Brain (organoid and tissue), 16 donors: ENCODE measurements at places on chromosomes 5 and 9. TPM values are rescaled to one million over a fixed set of nuclear protein-coding genes. Genes with fewer than 3 reads are reported as not detected.

The LCN9 gene
- polyA plus RNA-seq = not detected

The LECT2 gene
- polyA plus RNA-seq = not detected

The CCDC171 gene
- polyA plus RNA-seq = 3.9 TPM

The NEUROG1 gene
- 22.3 TPM for polyA plus RNA-seq

The ANKRD55 gene
- 0.48 TPM for polyA plus RNA-seq

The MED10 gene
- polyA plus RNA-seq = 34.8 TPM

The PHF2 gene
- polyA plus RNA-seq = 63.6 TPM

The PPP2R2B gene
- 36.2 TPM for polyA plus RNA-seq

The INSL4 gene
- not detected for polyA plus RNA-seq

The IL13 gene
- polyA plus RNA-seq = not detected

The FST gene
- polyA plus RNA-seq = not detected

The PCDHGB4 gene
- polyA plus RNA-seq = 0.73 TPM

The KLHL9 gene
- 10.6 TPM for polyA plus RNA-seq

The SOX30 gene
- not detected for polyA plus RNA-seq

The CD74 gene
- 333 TPM for polyA plus RNA-seq

The IFNB1 gene
- polyA plus RNA-seq = not detected

The NUTM2G gene
- polyA plus RNA-seq = not detected

The DBH gene
- polyA plus RNA-seq = 4.9 TPM

The CFAP77 gene
- polyA plus RNA-seq = 15.2 TPM

The KIF4B gene
- not detected for polyA plus RNA-seq

The SSNA1 gene
- polyA plus RNA-seq = 173 TPM

The HAUS6 gene
- polyA plus RNA-seq = 5.6 TPM

The KCNMB1 gene
- 0.42 TPM for polyA plus RNA-seq

The ZNF346 gene
- polyA plus RNA-seq = 16.9 TPM

The CDK5RAP2 gene
- 74.1 TPM for polyA plus RNA-seq

The CENPH gene
- polyA plus RNA-seq = 38.0 TPM

The LMX1B gene
- not detected for polyA plus RNA-seq

The ZNF189 gene
- polyA plus RNA-seq = 14.4 TPM

The DMRTA1 gene
- 0.48 TPM for polyA plus RNA-seq

The C9orf50 gene
- 3.5 TPM for polyA plus RNA-seq

The BTNL8 gene
- 0.42 TPM for polyA plus RNA-seq

The HTR4 gene
- not detected for polyA plus RNA-seq

The PPP1R26 gene
- polyA plus RNA-seq = 20.1 TPM

The EGFLAM gene
- 1.9 TPM for polyA plus RNA-seq

The CYLC2 gene
- polyA plus RNA-seq = not detected

The PSMB7 gene
- polyA plus RNA-seq = 525 TPM

The INSYN2B gene
- polyA plus RNA-seq = 1.0 TPM

The PCDHGC3 gene
- polyA plus RNA-seq = 246 TPM

The IQGAP2 gene
- polyA plus RNA-seq = 0.39 TPM

The FOXD4L3 gene
- polyA plus RNA-seq = not detected

The DDX4 gene
- not detected for polyA plus RNA-seq

The EIF4E1B gene
- 0.81 TPM for polyA plus RNA-seq

The SNX18 gene
- 4.9 TPM for polyA plus RNA-seq

The GDA gene
- 10.5 TPM for polyA plus RNA-seq

The TPPP gene
- polyA plus RNA-seq = 110 TPM

The NFIB gene
- polyA plus RNA-seq = 49.5 TPM

The ADGRD2 gene
- polyA plus RNA-seq = 5.0 TPM

The SPINK13 gene
- not detected for polyA plus RNA-seq

The SCGB3A1 gene
- 0.83 TPM for polyA plus RNA-seq

The ADAMTS2 gene
- polyA plus RNA-seq = 2.2 TPM

The NSD1 gene
- 21.1 TPM for polyA plus RNA-seq

The OTP gene
- 9.6 TPM for polyA plus RNA-seq

The RGS7BP gene
- polyA plus RNA-seq = 1.1 TPM

The GGTA1 gene
- polyA plus RNA-seq = 6.2 TPM

The FBLL1 gene
- polyA plus RNA-seq = 33.1 TPM

The CTNND2 gene
- polyA plus RNA-seq = 50.4 TPM
